ENCODE measurements at places on chromosomes 7 and 10.

GRCh38 chr7:31478721-31479120 is 35.2 kb upstream of the ITPRID1 start:
- DNase-seq, result no peak

GRCh38 chr7:20189852-20190251 is 27.3 kb downstream of the MACC1 start:
- no peak for DNase-seq

GRCh38 chr7:148959726-148960125 is 68.6 kb downstream of the PDIA4 start:
- DNase-seq, result no peak

DNA sequence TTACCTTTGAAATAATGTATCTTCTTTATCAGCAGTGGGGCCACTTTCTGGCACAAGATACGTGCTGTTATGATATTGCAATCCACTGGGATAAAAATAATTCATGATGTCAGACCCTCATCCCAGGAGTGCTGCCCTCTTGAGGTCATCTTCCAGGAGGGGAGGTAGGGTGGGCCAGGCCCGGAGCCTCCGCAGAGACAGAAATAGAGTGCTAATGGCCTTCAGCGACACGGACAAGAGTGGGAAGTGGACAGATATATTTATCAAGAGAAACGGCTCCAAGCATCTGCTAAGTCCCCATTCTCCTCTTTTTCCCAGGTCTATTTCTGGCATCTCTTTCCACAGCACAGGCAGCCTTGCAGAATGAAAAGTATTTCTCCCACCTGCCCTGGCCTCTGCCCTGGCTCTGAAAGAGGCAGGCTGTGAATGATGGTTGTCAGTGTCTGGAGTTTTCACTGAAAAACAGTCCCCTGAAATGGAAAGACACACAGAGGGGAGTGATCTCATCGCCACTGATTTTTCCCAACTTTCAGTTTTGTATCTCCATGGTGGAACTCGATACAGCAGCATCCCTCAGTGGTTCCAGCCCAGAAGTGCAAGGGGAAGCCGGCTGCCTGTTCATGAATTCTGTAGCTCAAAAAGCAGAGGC is 251.7 kb upstream of the MYO3A start:
- peak; percentile 83 for DNase-seq

GRCh38 chr10:33506391-33506790 is 171.9 kb upstream of the NRP1 start:
- DNase-seq, result no peak

- no peak for DNase-seq
Observed at GRCh38 chr7:115676707-115677106, 353.9 kb downstream of the TFEC start.

DNA sequence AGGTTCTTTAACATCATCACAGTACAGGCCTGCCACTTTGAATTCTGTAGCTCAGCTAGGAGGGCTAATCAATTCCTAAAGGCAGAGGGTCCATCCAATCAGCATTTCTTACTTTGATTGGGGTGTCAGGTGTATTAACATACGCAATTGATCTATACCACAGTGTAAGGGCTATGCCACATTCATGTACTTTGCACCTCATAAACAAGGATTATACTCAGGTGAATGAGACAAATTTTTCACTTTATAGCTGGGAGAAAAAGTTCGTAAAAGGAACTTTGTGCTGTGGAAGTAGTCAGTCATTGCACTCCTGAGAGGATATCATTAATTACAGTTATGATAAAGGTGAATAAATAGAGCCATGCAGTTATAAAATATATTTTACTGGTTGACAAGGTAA is 119.9 kb upstream of the AHR start:
- no peak for DNase-seq

GRCh38 chr7:8221567-8221966 is 40.4 kb downstream of the ICA1 start:
- DNase-seq, result no peak

GRCh38 chr7:22842973-22843372 is 20.3 kb upstream of the TOMM7 start:
- DNase-seq, result no peak

- DNase-seq, result peak; percentile 52
Observed at GRCh38 chr7:711093-711921, 15.2 kb upstream of the DNAAF5 start.

- DNase-seq, result no peak
Observed at GRCh38 chr7:107025449-107026103, 18.9 kb upstream of the PRKAR2B start.

GRCh38 chr10:26479766-26480492 is 41.8 kb downstream of the APBB1IP start:
- DNase-seq, result no peak

DNA sequence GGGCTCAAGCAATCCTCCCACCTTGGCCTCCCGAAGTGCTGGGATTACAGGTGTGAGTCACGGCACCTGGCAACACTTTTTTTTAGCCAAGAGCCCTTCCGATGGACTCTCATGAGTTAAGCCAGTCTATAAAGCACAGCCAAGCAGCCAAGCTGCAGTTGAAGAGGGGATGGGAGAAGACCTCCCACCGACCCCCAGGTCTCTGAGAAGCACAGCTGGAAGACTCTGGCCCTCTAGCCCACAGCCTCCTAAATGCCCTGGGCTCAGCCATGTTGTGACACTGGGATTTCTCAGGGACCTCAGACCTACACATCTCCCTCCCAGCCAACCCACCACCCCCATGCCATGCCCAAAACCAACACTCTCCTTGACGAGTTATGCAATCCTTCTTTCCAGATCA is 31.1 kb downstream of the CALML3 start:
- no peak for DNase-seq

- DNase-seq, result no peak
Observed at GRCh38 chr7:129557686-129558481, 53.6 kb upstream of the NRF1 start.

- DNase-seq, result no peak
Observed at GRCh38 chr7:116494472-116494871, 5.1 kb upstream of the CAV2 start.

DNA sequence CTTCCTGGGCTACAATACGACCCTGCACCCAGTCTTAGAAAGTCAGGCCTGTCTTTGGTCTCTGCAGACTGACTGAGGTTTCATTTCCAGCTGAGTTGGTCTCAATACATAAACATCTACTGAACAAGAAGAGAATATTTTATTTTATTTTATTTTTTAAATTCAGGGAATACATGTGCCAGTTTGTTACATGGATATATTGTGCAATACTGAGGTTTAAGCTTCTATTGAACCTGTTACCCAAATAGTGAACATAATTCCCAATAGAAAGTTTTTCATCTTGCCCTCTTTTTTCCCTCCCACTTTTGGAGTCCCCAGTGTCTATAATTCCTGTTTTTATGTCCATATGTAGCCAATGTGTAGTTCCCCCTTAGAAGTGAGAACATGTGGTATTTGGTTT is 10.7 kb downstream of the FZD8 start:
- DNase-seq, result no peak

DNA sequence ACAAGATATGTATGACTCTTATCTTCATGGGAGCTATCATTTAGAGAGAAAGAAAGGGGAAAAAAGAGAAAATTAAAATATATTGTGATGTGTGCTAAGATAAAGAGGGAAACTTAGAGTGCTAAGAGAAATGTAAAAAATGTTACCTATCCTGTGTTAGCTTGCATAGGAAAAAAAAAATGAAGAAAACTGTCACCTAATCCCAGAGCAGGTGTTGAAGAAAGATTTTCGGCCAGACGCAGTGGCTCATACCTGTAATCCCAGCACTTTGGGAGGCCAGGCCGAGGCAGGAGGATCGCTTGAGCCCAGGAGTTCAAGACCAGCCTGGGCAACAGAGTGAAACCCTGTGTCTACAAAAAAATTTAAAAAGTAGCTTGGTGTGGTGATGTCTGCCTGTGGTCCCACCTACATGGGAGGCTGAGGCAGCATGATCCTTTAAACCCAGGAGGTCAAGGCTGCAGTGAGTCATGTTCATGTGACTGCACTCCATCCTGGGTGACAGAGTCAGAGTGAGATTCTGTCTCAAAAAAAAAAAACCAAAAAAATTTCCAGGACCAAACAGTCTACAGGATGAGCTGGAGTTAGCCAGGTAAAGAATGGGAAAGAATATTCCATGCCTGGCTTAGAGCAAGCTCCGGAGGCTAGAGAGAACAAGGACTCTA is 2.4 kb upstream of the MKLN1 start:
- DNase-seq, result no peak

GRCh38 chr7:129367700-129368388 is 66.4 kb upstream of the STRIP2 start:
- peak; percentile 69 for DNase-seq

- no peak for DNase-seq
Observed at GRCh38 chr7:15463801-15464666, 97.8 kb downstream of the AGMO start.

DNA sequence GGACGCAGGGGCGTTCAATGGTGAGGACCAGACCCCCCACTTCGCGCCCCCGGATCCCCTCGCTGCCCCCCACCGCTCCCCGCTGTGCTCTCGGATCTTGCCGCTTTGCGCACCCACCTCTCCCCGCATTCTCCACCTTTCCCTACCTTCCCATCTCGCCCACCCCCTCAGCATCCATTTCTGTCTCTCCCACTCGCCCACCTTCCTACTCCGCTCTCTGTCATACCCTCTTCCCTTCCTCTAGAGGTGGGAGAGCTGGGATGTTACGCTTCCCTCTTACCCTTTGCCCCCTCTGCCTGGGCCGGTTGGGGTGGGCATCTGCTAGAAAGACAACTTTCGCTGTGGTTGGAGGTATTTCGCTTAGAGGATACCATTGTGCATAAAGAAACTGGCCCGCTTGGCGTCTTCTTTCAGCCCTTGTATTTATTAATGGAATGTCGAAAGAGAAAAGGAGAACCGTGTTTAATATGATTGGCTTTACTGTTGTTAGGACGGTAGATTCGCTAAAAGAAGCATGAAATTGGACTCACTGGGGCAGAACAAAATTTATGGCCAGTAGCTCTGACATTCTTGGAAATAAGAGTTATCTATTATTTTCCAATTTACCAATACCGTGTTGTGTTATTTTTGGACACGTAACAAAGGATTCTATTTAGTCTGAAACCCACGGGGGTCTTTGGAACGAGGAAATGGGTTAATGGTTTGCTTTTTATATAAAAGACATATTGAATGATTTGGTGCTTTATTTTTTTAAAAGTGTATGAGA is 873 bp downstream of the PRKAR2B start:
- peak; percentile 15 for DNase-seq

- no peak for DNase-seq
Observed at GRCh38 chr10:124641282-124642087, 102.7 kb downstream of the FAM53B start.

- no peak for DNase-seq
Observed at GRCh38 chr10:43479275-43479674, 42.4 kb downstream of the ZNF487 start.

DNA sequence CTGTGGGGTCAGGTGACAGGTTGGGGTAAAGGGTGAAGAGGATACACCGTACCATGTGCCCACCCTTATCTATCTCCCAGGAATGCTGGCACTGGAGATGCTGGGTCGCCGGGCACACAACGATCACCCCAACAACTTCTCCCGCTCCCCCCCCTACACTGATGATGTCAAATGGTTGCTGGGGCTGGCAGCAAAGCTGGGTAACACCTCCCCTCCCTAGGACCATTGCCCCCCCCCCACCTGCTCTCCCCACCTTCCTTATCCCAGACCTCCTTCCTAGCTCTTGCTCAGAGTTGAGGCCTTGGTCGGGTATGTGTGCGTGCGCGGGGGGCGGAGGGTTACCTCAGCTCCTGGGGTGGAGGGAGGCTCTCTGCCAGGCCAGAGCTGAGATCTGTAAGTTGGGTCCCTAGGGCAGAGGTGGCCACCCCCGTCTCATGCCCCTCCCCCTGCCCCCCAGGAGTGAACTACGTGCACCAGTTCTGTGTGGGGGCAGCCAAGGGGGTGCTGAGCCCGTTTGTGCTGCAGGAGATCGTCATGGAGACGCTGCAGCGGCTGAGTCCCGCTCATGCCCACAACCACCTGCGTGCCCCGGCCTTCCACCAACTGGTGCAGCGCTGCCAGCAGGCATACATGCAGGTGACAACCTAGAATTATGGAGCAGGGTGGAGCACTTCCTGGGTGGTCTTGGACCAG is 10.7 kb downstream of the NDST2 start:
- no peak for DNase-seq

- DNase-seq, result peak; percentile 64
Observed at GRCh38 chr10:60384708-60385398, 4.8 kb downstream of the ANK3 start.

DNA sequence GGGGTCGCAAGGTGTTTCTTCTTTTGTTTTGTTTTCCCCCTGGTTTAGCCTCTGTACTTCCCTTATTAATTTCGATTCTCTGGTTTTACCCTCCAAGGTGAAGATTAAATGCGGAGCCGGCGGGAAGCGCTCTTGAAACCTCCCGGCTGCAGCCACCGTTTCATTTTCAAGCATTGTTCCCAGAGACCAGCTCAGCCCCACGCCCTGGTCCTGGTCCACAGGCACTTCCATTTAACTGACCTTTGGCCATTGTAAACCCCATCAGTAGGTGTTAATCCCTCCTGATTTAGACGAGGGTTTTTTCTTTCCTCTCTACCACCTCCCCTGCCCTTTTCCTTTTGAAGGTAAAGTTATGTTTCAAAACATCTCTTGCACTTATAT is 39.2 kb upstream of the ENO4 start:
- no peak for DNase-seq

DNA sequence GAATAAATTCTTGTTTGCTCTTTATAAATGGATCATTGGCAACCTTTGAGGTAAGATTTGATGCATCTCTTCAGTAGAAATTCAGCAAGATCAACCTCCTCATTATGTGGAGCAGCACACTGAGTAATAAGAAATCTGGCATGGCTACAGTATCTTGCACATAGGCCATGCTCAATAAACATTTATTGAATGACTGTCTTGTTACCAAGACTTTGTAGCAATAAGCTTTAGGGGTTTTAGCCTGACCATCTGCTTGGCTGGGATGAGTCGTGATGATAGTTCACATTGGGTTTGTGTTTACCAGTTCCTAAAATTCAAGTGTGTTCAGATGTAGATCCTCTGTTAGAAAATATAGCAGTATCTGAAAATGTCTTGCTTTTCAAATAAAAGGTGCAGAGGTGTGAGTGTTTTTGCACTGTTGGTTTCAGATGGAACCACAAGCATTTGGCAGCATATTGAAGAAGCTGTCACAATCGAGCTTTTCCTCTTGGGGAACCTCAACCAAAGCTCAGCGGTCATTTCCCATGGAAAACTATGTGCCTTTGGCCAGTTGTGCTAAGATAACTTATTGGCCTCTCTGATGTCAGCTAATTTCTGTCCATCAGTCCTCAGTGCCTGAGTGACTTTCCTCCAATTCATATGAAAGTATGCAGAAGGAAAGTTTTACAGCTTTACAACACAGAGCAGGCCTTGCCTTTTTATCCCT is 442.6 kb downstream of the GFRA1 start:
- no peak for DNase-seq
